Stimulated activated CD4-positive, alpha-beta T cell treated with anti-CD3 and anti-CD28 coated beads, Interleukin-15, amount 100 ng/mL, for 1 hour (primary cell): ENCODE measurements at places on chromosomes 1 and 21.

DNA sequence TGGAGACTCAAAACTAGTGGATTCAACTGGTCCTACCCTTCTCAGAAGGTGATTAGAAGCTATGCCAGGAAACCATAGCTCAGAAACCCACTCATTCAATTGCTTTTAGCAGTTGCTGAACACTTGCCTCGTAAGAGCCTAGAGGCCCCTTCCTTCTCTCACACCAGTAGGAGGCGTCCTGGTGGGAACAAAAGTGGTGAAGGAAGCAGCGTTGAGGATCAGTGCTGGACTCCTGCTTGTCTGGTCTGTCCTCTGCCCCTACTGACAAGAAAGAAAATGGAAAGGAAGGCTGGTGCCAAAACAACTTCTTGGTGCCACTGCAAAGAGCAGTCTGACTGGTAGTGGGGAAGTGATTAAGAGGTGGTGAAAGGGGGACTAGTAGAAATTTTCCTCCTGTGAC lies 269.7 kb downstream of the LMO4 start:
- DNase-seq, result no peak

DNA sequence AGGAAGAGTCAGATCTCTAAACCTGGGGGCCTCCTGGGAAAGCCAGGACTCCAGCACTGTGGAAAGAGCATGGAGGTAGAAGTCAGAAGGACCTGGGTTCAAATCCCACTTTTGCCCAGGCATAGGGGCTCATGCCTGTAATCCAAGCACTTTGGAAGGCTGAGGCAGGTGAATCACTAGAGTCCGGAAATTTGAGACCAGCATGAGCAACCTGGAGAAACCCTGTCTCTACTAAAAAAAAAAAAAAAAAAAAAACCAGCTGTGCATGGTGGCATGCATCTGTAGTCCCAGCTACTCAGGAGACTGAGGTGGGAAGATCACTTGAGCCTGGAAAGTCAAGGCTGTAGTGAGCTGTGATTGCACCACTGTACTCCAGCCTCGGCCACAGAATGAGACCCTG lies 31.8 kb downstream of the LDLRAP1 start:
- no peak for DNase-seq

- DNase-seq, result no peak
Measured at GRCh38 chr21:26736449-26736848, 108.8 kb downstream of the ADAMTS1 start.

GRCh38 chr1:222084996-222085395 lies 343.1 kb upstream of the DUSP10 start:
- DNase-seq, result no peak

DNA sequence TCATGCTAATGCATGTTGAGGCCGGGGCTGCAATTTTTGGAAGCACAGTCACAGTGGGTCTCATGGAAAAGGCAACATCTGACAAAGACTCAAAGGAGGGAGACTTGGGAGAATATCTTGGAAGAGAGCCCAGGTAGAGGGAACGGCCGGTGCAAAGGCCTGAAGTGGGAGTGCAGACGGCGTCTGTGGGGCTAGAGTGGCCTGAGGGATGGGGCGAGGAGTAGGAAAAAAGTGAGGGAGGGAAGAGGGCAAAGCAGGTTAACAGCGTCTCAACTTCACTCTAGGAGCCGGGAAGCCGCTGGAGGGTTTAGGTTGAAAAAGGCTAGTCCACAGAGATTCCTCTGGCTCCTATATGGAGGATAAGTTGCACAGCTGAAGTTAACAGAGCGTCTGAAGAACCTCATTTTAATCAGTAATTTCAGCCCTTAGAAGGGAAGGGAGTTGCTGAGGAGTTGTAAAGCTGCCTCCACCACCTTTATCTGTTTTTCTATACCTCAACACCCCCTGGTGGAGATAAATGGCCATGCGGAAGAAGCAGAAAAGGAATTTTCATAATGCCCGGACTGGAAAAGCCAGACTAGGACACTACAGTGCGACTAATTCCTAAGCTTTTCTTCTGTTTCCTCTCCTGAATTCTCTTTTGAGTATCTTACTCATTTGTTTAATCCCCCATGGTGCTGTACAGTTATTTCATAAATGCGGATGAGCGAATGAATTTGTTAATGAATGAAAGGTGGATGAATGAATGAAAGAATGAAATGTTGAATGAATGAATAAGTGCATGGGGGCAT lies 78.7 kb upstream of the ZNF281 start:
- no peak for DNase-seq

- DNase-seq, result no peak
Measured at GRCh38 chr1:11731691-11732283, 4.1 kb upstream of the AGTRAP start.

GRCh38 chr21:42289926-42290325 lies 25.3 kb downstream of the TFF3 start:
- DNase-seq, result no peak

DNA sequence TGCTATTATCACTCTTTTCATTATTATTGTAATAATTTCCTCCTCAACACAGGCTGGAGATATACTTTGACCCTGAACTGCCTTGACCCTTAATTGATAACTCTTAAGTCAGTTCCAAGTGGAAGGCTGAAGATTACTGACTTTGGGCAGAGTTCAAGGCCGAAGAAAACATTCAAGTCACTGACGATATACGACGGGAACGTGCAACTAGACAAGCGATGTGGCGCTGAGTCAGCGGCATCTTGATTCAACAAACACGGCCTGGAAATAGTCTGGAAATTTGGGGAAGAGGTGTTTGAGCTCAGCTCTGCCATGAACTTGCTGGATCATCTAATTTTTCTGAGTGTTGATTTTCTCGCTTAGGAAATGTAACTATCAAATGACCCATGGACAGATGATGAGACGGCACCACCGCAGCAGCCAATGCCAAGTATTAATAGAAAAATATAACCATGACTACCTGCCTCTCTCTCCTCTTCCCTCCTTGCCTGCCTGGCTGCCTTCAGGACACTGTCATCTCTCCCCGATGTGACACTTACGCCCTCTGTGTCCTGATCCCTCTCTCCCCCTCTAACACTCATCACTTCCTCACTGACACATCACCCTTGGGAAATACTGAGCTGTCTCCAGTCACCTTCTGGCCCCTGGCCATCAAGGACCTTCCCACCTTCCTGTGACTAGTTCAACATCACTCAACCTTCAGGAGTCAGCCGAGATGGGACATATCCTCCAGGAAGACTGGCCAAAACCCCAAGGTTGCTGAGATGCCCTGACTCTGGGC lies 49.4 kb downstream of the TMCO4 start:
- no peak for DNase-seq

DNA sequence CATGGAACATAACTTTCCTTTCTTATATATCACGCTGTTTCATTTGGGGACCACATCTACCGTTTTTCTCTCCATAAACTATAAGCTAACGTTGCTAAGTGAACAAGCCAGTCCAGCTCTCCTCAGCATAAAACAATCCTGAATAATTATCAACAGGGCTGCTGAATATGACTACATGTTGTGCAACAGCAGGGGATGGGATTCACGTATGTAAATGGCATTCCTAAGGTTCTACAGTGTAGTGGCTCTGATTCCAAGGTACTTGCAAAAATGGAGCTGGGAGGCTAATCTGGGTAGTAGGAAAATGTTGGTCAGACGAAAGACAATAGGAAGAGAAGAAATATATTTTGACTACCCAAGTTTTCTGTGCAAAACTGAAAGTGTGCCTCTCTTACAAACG lies 262.8 kb downstream of the RWDD3 start:
- no peak for DNase-seq

DNA sequence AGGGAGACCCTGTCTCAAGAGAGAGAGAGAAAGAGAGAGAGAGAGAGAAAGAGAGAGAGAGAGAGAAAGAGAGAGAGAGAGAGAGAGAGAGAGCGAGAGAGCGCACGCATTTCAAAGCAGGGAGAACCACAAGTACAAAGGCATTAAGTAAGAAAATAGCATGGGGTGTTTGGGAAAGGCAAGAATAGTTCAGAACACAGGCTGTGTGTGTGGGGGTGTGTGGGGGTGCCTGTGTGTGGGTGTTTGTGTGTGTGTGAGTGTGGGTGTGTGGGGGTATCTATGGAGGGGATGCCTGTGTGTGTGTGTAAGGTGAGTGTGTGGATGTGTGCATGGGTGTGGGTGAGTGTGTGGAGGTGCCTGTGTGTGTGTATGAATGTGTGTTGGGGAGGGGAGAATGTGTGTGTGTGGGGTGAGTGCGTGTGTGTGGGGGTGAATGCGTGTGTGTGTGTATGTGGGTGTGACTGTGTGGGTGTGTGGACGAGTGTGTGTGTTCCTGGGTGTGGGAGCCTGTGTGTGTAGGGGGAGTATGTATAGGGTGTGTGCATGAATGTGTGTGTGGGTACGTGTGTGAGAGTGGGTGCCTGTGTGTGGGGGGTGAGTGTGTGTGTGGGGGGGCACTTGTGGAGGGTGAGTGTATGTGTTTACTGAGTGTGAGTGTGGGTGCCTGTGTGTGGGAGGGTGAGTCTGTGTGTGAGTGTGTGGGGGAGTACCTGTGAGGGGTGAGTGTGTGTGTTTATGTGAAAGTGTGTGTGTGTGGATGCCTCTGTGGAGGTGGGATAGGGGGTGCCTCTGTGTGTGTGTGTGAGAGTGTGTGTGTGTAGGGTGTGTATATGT lies 19.1 kb upstream of the HDAC1 start:
- DNase-seq, result no peak

GRCh38 chr1:2463396-2463795 lies 12.7 kb upstream of the PLCH2 start:
- DNase-seq, result no peak

GRCh38 chr1:108540977-108541376 lies 18.9 kb upstream of the EEIG2 start:
- no peak for DNase-seq

- no peak for DNase-seq
Measured at GRCh38 chr1:164767752-164768402, 208.9 kb downstream of the PBX1 start.

DNA sequence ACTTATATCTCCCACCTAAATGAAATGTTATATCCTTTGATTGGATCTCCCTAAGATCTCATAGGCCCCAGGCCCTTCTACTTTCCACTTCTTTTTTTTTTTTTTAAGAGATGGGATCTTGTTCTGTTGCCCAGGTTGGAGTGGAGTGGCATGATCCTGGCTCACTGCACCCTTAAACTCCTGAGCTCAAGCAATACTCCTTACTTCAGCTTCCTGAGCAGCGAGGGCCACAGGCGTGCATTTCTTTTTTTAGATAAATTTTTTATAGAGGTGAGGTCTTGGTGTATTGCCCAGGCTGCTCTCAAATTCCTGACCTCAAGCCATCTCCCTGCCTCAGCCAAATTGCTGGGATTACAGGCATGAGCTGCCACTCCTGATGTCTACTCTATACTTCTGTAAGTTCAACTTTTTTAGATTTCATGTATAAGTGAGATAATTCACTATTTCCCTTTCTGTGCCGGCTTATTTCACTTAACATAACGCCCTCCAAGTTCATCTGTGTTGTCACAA lies 987.5 kb upstream of the NCAM2 start:
- no peak for DNase-seq

DNA sequence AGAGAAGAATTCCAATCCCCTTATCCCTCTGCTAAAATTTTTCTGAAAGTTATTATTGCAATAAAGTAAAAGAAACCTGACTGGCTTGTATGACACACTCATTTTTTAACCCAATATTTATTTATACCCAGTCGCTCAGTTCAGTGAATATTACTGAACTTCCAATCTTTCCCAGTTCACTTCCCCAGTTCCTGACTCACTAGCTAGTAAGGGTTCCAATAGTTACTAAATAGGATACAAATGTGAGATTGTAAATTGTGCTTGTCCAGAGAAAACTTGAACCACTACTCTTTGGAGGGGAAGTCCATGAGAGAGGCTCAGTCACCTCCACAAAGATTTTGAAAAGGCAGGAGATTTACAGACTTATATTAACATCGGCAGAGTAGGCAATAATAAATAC lies 31.4 kb downstream of the PRDX6 start:
- DNase-seq, result no peak

DNA sequence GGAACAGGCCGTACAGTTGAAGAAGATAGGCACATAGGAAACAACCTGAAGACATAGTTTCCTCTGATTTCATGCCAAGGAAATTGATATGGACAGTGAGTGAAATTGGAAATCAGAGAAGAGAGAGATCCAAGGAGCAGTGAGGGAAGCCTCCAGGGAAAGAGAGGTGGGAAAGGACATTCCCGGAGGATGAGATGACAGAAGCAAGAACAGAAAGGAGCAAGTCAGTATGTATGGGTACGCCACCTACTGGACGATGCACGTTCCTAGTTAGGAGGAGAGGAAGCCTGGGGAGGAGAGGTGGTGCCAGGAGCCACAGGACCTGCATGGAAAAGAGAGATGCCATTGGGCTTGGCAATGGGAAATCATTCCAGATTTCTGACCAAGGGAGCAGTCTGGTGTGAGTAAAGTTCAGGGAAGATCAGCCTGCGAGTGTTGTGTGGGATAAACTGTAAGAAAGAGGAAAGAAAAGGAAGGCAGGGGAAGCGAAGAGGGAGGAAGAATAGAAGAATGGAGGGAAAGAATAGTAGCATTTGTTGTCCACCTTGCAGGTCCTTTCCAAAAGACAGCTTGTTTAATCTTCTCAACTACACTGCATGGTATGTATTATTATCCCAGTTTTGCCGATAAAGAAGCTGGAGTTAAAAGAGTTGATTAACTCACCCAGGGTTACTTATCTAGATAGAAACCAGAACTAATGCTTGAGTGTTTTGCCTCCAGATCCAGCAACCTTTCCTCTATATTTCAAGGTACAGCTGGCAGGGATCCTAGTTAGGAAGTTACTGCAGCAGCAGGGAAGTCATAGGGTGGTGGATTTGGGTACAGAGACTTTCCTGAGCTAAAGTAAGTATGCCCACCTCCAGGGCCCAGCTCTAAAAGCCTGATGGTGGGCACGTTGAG lies 27.4 kb downstream of the C1orf116 start:
- no peak for DNase-seq

DNA sequence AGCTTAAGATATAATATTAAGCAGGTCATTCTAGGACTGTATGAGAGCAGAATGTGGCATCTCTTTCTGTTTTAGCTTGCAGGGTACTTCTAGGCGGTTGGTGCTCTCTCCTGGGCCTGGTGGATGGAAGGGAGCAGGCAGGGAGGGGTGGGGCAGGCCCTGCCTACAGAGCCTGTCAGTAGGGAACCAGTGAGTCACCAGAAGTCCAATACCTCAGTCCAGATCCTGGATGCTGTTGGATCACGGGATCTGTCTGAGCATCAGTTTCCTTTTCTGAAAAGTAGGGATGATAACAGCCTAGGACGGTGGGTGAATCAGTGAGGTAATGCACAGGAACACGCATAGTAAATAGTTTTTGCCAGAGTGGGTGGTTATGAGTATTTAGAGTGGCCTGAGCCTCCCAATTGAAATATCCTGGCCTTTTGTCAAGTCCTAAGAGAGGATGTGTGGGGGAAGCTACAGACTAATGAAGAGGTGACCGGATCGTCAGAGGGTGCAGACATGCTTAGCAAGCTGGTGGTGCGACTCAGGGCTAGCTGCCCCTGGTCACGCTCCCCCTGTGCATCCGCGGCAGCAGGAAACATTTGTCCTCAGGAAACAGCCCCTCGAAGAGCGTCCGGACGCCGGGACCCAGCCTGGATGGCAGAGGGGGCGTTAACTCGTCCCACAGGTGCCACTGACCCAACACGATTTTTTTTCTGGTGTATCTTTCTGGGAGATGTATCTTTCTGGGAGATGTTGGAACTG lies 23.9 kb downstream of the NAV1 start:
- no peak for DNase-seq

- DNase-seq, result no peak
Measured at GRCh38 chr1:163047951-163048659, 21.1 kb upstream of the RGS4 start.
